ENCODE measurements at places on chromosomes 7 and 10. TPM values are rescaled to one million over a fixed set of nuclear protein-coding genes. Genes with fewer than 3 reads are reported as not detected.

- peak; percentile 33 for DNase-seq
- H3K4me1 ChIP-seq = peaks cover 37% of the 10 kb centered on the region
- H3K27me3 ChIP-seq = peaks cover 2% of the 10 kb centered on the region
Measured at GRCh38 chr7:20329389-20330238, 1.1 kb upstream of the ITGB8 start.

Gene SUN3
- not detected for total RNA-seq

GRCh38 chr7:154200241-154200640 lies 148.0 kb downstream of the DPP6 start:
- DNase-seq = no peak
- no peak overlapping the region for H3K27ac ChIP-seq
- no peak overlapping the region for H3K4me3 ChIP-seq
- no peaks in the 10 kb centered on the region for H3K4me1 ChIP-seq

GRCh38 chr7:45073786-45074527 lies 14.8 kb downstream of the NACAD start:
- no peaks in the 10 kb centered on the region for H3K4me1 ChIP-seq
- no peak for DNase-seq
- H3K36me3 ChIP-seq = peaks cover 81% of the 10 kb centered on the region
- H3K27ac ChIP-seq = no peak overlapping the region

DNA sequence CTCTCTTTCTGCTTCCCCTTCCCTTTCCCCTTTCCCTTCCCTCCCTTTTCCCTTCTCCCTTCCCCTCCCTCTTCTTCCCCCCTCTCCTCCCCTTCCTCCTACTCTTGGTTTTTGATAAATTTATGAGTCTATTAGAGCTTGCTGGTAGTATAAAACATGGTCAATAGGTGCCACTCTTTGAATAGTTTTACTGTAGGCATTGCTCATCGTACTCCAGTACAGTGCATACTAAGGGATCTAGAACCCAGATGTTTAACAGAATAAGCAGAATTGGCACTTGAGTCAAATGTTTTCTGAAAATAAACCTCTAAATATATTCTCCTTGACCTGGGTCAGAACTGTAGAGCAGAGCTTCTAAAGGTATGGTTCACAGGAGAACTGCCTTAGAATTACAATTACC lies 126.7 kb downstream of the SORCS3 start:
- H3K4me3 ChIP-seq = no peak overlapping the region
- peaks cover 2% of the 10 kb centered on the region for H3K27me3 ChIP-seq
- H3K27ac ChIP-seq = no peak overlapping the region
- DNase-seq = no peak
- H3K4me1 ChIP-seq = no peaks in the 10 kb centered on the region

GRCh38 chr10:122441961-122442360 lies 12.5 kb upstream of the ARMS2 start:
- no peak for DNase-seq
- H3K36me3 ChIP-seq = no peaks in the 10 kb centered on the region
- no peaks in the 10 kb centered on the region for H3K4me1 ChIP-seq
- no peak overlapping the region for H3K27ac ChIP-seq
- no peak overlapping the region for H3K4me3 ChIP-seq
- peaks cover 4% of the 10 kb centered on the region for H3K27me3 ChIP-seq
